ENCODE measurements at places on chromosomes 2 and 18.

DNA sequence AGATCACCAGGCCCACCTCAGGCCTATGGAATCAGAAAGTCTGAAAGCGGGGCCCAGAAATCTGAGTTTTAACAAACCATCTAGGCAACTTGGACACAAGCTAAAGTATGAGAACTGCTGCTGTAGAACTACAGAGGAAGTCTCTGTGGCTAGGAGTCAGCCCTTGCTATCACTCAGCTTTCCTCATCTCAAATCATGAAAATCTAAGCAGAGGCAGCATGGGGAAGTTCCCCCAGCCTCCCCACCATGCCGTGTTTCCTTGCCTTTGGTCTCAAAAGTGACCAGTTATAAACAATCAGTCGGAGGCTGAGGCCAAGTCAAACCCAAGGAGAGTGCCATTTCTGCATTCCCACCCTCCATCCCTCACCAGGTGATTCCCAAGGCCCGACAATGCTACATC, 404.7 kb downstream of the BCL11A start:
- DNase-seq, result no peak

GRCh38 chr2:69278366-69278765, 108.7 kb downstream of the GFPT1 start:
- DNase-seq, result no peak

GRCh38 chr2:226561962-226562361, 237.7 kb downstream of the IRS1 start:
- no peak for DNase-seq

DNA sequence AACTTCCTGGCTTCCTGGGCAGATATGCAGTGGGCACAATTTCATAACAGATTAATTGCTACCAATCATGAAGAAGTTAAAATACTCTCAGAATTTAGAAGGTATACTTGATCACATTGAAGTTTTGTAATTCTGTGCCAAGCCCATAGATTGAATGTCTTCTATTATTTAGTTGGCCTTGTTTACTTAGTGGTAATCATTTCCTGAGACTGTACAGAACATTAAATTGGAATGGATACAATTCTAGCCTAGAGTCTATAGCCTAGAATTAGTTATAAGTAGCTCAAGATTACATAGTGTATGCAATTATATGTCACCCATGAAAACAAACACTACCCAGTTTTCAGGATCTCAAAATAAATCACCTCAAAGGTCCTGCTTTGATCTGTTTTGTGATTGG, 615.8 kb downstream of the XIRP2 start:
- DNase-seq, result no peak

GRCh38 chr2:85756822-85757435, 3.1 kb downstream of the ATOH8 start:
- DNase-seq, result no peak

GRCh38 chr2:218927876-218928275, 31.6 kb upstream of the CDK5R2 start:
- no peak for DNase-seq

DNA sequence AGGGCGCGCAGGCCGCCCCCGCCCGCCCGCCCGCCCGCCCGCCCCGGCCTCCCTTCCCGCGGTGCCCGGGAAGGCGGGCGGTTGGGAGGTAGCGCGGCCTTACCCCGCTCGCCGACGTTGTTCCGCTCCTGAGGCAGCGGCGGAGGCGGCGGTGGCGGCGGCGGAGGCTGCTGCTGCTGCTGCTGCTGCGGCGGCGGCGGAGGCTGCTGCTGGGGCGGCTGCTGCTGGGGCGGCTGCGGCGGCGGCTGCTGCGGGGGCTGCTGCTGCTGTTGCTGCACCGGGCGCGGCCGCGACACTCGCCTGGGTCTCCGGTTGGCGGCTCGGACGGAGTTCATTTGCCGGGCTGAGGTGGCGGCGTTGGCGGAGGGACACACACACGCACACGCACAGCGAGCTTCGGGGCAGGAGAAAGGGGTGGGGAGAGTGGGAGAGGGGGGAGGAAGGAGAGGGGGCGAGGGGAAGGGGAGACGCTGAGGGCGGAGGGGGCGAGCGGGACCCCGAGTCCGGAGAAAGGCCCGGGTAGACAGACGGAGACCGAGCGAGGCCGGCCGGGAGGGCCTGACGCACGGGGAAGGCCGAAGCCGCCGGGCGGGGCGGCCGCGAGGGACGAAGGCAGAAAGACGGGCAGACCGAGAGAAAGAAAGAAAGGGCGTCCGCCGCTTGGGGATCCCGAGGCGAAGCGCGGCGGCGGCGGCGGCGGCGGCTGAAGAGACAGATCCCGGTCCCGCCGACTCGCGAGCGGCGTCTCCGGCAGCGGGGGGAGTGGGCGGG, 727 bp downstream of the FBXO11 start:
- peak; percentile 32 for DNase-seq

- no peak for DNase-seq
These were observed 6.6 kb upstream of the TNFRSF11A start for GRCh38 chr18:62318228-62319180.

GRCh38 chr2:128401680-128402079, 83.0 kb upstream of the HS6ST1 start:
- DNase-seq, result no peak

DNA sequence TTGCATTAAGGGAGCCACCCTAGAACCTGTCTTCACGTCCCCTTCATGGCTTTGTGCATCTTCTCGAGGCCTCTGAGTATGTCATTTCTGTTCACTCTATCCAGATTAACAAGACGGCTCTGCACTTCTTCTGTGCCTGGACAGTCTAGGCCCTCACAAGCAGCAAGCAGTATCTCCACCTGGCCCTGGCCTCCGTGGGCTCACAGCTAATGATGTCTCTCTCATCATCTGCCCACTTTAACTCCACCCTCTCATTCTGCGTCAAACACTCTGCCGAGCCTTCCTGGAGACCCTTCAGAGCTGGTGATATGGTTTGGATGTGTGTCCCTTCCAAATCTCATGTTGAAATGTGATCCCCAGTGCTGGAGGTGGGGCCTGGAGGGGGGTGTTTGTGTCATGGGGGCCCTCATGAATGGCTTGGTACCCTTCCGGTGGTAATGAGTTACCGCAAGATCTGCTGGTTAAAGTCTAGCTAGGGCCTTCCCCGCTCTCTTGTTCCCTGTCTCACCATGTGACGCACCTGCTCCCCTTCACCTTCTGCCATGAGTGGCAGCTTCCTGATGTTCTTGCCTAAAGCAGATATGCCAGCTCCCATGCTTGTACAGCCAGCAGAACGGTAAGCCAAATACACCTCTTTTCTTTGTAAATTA, 132.5 kb upstream of the ID2 start:
- no peak for DNase-seq

GRCh38 chr2:86087936-86088850, 17.5 kb downstream of the POLR1A start:
- DNase-seq, result peak; percentile 29
